ENCODE measurements at places on chromosomes 12 and 14.

DNA sequence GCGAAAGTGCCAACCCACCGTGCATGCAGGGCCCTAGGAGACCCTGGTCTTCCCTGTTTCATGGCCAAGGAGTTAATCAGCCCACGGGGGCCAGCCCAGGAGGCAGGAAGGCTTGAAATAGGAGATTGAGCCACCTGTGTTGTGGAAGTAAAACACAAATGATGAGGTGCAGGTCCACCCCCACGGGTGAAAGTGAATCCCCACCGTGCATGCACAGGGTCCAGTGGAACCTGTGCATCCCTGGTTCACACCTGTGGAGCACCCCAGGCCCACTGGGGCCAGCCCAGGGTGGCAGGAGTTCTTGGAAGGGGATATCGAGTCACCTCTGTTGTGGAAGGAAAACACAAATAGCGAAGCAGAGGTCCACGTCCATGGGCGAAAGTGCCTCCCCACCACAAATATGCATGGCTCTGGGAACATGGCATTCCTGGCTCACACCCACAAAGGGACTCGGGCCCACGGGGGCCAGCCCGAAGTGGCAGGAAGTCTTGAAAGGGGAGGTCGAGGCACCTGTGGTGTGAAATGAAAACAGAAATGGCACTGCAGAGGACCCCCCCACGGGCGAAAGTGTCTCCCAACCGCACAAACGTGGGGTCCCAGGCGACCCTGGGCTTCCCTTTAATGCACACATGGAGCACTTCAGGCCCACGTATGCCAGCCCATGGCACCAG lies 381.5 kb downstream of the ALG10 start:
- no peak for DNase-seq

DNA sequence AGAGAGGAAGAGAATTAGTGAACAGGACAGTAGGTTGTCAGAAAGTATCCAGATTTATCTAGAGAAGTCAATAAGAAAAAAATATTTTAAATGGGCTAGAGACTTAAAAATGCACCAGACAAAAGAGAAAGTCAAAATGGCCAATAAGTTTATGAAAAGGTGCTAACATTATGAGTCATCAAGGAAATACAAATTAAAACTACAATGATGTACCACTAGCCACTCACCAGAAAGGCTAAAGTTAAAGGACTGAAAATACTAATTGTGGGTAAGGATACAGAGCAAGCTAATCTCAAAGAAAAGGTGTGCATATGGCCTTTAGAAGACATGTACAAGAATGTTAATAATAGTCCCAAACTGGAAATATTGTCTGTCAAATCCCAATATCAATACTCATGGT lies 37.7 kb downstream of the C12orf50 start:
- DNase-seq = no peak

GRCh38 chr12:93358058-93358457 lies 19.7 kb upstream of the NUDT4 start:
- DNase-seq = no peak

DNA sequence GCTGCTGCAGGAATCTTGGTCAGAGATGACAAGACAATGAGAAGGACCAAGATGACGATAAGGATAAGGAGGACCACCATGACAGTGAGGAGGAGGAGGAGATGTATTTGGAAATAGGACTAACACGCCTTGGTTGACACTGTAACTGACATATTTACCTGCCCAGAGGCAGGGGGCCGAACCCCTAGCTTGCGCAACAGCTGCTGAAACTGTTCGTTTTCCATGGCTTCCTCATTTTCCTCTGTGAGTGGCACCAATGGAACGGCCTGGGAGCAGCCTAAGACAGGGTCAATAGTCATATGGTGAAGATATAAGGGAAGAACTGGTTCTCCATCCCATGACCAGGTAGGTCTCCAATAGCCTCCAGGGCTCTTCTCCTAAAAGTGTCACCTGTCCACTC lies 28.8 kb downstream of the TIMELESS start:
- DNase-seq = no peak

DNA sequence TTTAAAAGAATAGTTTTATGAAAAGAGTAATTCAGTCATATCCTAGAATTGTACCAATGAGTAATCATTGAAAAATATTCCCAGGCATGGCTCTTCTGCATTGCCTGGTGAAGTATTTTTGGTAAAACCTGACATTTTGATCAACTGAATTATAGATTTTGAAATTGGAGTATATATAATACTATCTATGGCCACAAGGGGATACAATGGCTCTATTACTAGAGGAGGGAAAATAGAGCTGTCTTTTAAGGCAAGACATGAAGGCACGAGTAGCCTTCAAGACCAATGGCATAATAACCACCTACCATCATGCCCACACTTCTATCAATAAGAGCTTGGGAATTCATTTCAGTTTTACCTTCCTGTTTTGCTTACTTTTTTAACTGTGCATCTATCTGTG lies 1241.4 kb upstream of the TMEM132C start:
- no peak for DNase-seq
